RWPE2 (cell line): ENCODE measurements at places on chromosomes 7 and 10.

DNA sequence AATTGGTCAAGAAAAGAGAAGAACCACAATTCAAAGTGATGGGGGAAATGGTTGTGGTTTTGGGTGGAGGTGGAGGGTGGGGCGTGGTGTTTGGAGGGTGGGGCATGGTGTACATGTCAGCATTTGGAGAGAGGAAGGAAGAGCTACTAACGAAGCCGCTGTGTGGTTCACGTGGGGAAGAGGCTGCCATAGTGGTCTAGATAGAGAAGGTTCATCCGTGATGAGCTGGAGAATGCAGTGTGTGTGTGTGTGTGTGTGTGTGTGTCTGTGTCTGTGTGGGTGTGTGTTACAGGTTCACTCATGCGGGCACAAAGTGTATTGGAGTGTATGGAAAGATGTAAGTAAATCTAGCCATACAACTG lies 6.1 kb upstream of the VCL start:
- no peak for DNase-seq
- H3K4me1 ChIP-seq, result no peaks in the 10 kb centered on the region
- no peaks in the 10 kb centered on the region for H3K36me3 ChIP-seq

- no peak overlapping the region for H3K4me3 ChIP-seq
- no peaks in the 10 kb centered on the region for H3K27me3 ChIP-seq
- DNase-seq, result no peak
- no peak overlapping the region for H3K27ac ChIP-seq
Measured at GRCh38 chr7:27991006-27991528, 189.5 kb downstream of the JAZF1 start.

DNA sequence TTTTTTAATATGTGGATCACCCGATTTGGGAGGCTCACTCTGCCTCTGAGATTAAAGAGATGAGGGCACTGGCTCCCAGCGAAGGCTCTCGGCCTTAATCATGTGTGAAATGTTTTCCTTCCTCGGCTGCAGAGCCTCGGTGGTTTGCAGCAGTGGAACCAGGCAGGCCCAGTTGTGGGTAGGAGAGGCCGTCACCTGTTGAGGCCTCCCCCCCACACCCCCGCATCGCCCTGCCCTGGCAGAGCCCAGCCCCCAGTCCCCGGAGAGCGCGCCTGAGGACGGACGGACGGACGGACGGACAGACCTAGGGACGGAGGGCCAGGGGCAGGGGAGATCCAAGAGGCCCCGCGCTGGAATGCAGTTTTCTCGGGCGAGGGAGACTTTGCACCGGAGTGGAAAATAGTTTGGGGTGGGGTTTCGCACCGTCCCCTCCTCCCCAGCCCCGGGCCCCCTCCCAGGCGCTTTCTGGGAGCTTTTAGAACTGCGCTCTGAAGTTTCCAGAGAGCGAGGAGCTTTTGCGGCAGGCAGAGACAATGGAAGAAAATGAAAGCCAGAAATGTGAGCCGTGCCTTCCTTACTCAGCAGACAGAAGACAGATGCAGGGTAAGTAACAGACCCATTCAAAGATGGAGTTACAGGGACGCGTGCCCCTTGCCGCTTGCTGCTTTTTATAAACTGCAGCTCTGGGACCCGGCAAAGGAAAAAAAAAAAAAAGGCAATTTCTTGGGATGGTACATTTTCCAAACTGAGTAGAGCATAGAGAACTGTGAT lies at the start of gene KIAA1217:
TSS of gene KIAA1217 (plus strand) at position 478 of the 771 bp plus-strand sequence. CDS start at position 534, 56 bp downstream.
- DNase-seq, result no peak
- H3K36me3 ChIP-seq, result no peaks in the 10 kb centered on the region
- H3K27me3 ChIP-seq, result no peaks in the 10 kb centered on the region

- no peaks in the 10 kb centered on the region for H3K36me3 ChIP-seq
- peaks cover 14% of the 10 kb centered on the region for H3K4me1 ChIP-seq
- DNase-seq, result no peak
- no peak overlapping the region for H3K4me3 ChIP-seq
Measured at GRCh38 chr7:135757719-135758411, 9.3 kb upstream of the FAM180A start.

DNA sequence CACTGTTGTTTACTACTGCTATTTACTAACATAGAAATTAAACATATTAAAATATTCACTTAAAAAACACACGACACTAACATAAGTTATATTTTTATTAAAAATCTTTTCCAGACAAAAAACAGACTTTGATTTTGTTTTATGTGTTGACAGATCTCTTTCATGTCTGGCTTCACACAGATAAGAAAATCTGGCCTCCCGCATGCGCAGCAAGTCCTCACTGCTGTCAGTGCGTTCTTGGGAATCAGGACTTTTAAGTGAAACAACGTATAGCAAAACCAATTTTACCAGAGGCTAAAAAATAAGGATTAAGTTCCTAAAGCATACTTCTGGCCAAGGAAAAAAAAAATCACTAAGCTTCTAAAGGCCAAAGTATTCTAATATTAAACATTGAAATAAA lies 1.2 kb upstream of the IDI1 start:
- H3K4me3 ChIP-seq, result peak overlapping the region; percentile 65
- peak overlapping the region; percentile 91 for H3K27ac ChIP-seq
- peaks cover 22% of the 10 kb centered on the region for H3K4me1 ChIP-seq
- no peaks in the 10 kb centered on the region for H3K27me3 ChIP-seq
- H3K36me3 ChIP-seq, result peaks cover 49% of the 10 kb centered on the region
- no peak for DNase-seq

DNA sequence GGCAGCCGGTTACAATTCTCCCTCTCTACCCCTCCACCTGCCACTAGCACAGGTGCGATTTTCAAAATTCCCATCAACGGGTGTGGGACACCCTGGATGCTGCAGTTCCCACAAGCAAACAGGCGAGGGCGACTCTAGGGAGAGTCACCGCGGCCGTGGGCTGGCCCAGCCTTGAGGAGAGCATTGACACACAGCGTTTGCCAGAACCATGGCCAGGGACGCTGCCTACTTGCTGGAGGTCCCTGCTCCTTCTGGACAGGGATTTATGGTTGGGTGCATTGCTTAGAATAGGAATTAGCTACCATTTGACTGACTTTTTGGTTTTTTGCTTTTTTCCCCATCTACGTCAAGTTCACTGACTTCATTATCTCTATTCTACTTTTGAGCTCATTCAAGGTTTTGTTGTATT lies 19.0 kb upstream of the CLDN4 start:
- peak; percentile 74 for DNase-seq
- H3K36me3 ChIP-seq, result no peaks in the 10 kb centered on the region
- peaks cover 8% of the 10 kb centered on the region for H3K4me1 ChIP-seq
- no peak overlapping the region for H3K4me3 ChIP-seq

GRCh38 chr7:153887749-153888569 lies 164.2 kb upstream of the DPP6 start:
- no peaks in the 10 kb centered on the region for H3K36me3 ChIP-seq
- no peak overlapping the region for H3K4me3 ChIP-seq
- H3K27me3 ChIP-seq, result peaks cover 13% of the 10 kb centered on the region
- H3K27ac ChIP-seq, result no peak overlapping the region

DNA sequence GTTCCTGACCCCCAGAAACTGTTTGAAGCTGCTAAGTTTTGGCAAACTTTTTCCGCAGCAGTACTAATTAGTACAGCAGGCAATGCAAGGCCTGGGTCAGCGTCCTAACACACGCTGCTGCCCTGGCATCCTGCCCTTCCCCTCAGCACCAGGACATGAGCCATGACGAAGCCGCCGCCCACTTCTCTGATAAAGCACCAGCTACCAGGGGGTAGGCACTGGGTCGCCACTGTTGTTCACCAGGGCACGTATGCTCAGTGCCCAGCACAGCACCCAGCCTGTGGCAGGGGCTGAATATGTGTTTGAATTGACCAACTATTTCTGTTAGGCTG lies 59.5 kb downstream of the CHST15 start:
- no peaks in the 10 kb centered on the region for H3K4me1 ChIP-seq
- H3K27me3 ChIP-seq, result no peaks in the 10 kb centered on the region
- no peak for DNase-seq
- no peak overlapping the region for H3K4me3 ChIP-seq

DNA sequence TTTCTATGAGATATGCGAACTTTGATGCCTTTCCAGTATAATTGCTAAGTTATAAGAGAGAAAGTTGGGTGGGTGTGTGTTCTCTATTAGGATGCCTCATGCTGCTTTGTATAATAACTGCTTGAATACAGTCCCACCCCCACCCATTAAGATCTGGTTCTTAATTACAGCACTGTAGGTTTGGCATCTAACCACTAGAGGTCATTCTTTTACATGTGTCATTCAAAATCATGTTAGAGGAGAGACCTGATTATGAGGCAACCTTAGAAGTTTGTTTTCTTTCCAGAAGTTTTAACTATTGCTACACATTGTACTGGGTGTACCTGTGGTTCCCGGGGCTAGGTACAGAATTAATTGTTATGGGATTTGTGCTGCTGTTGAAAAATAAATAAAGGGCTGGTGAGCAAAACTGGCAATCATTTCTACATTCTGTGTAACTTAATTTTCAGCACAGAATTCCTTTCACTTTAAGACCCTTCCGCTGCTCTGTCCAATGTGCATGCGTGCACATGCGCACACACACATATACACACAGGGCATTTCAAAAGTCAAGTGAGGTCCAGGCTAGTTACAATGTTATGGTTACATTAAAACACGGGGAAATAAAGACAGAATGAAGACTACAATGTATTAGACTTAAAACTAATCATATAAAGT lies 1156.3 kb downstream of the SORCS3 start:
- DNase-seq, result no peak
- H3K4me1 ChIP-seq, result no peaks in the 10 kb centered on the region
- no peak overlapping the region for H3K4me3 ChIP-seq
- H3K27ac ChIP-seq, result no peak overlapping the region
- H3K27me3 ChIP-seq, result no peaks in the 10 kb centered on the region

DNA sequence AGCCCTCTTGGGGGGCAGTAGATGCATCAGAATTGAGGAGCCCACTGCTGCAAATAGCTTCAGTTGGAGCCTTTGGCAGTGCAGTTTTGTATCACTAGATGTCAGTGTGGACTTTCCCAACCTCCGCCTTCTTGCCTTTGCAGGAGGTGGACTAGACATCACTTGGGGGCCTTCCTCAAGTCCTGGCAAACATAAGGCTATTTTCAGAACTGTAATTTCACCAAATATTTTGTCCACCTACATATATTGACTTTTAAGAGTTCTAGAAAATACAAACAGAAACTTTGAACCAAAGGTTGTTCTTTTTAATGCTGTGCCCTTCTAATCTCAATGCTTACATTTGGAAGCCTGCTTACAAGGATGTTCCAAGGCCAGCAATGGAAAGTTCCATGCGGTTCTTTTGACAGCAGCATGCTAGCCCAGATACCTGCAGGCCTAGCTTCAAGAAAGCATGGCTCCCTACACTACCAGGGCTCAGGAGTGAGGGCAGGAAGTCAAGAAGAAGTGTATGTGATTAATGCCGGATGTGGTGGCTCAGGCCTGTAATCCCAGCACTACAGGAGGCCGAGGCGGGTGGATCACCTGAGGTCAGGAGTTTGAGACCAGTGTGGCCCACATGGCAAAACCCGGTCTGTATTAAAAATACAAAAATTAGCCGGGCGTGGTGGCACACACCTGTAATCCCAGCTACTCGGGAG lies 8.0 kb upstream of the ZNRF2 start:
- no peak for DNase-seq
- H3K27ac ChIP-seq, result no peak overlapping the region
- no peaks in the 10 kb centered on the region for H3K4me1 ChIP-seq
- no peaks in the 10 kb centered on the region for H3K27me3 ChIP-seq

- no peaks in the 10 kb centered on the region for H3K36me3 ChIP-seq
- DNase-seq, result no peak
- H3K4me1 ChIP-seq, result no peaks in the 10 kb centered on the region
Measured at GRCh38 chr10:113469796-113470195, 83.1 kb upstream of the HABP2 start.

DNA sequence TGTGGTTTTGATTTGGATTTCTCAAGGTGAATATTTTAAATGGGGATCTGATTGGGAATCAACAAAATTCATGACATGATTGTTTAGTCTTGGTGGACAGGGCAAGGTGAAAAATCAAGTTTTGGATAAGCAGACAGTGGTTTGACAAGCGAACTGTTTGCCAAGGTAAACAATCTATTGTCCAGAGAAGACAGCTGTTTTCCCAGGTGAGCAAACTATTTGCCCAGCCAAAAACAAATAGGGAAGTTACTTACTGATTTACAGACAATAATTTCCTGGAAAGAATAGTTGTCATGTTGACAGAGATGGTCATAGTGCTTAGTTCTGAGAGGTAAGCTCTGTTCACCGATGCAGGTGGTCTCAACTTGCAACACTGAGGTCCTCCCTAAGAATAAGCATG lies 94.0 kb upstream of the STEAP1B start:
- no peak overlapping the region for H3K4me3 ChIP-seq
- no peaks in the 10 kb centered on the region for H3K36me3 ChIP-seq
- H3K27me3 ChIP-seq, result no peaks in the 10 kb centered on the region
- no peak overlapping the region for H3K27ac ChIP-seq
- DNase-seq, result no peak
- H3K4me1 ChIP-seq, result peaks cover 2% of the 10 kb centered on the region

DNA sequence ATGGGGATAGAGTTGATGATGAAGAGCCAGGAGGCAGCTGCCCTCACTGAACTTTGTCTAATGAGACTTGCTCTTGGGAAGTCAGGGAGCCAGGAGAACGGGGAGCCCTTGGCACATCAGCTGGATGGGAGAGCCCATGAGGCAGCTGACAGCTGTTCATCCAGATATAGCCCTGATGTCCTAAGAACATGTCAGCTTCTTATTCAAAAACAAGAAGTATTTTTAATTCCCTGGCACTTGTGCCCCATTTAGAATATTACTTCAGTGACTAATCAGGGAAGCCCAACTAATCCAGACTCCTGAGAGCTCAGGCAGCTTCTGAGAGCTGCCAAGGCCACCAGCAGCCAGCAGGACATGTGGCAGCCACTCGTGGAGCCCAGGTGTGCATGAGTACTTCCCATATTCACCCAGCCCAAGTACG lies 363.4 kb downstream of the GRID1 start:
- H3K36me3 ChIP-seq, result no peaks in the 10 kb centered on the region
- H3K4me1 ChIP-seq, result no peaks in the 10 kb centered on the region
- no peak overlapping the region for H3K27ac ChIP-seq
- peaks cover 4% of the 10 kb centered on the region for H3K27me3 ChIP-seq

- H3K4me3 ChIP-seq, result no peak overlapping the region
- H3K4me1 ChIP-seq, result no peaks in the 10 kb centered on the region
Measured at GRCh38 chr10:19580691-19581090, 235.5 kb upstream of the PLXDC2 start.

GRCh38 chr10:78433076-78433595 lies 399.5 kb downstream of the RPS24 start:
- H3K27me3 ChIP-seq, result peaks cover 14% of the 10 kb centered on the region
- DNase-seq, result no peak
- H3K4me3 ChIP-seq, result no peak overlapping the region
- H3K36me3 ChIP-seq, result no peaks in the 10 kb centered on the region
- no peak overlapping the region for H3K27ac ChIP-seq

DNA sequence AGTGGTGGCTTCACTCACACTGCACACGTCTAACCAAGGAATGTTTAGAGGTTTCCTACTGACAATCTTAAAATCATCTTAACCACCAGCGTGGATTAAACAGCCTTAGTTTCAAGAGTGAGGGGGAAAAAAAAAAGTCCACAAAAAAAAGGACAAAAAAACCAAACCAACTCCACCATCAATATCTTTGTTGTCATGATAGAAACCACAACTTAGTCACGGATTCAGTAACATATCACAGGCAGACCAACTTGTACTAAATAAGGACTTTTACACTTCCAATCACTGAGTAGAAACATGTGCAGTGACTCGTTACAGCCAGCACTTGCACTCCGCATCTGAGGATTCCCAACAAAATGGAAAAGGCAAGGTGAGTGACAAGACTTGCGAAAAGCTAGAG lies 46.5 kb downstream of the FAM171A1 start:
- H3K36me3 ChIP-seq, result no peaks in the 10 kb centered on the region
- H3K4me1 ChIP-seq, result peaks cover 11% of the 10 kb centered on the region
- no peak for DNase-seq
